Neural progenitor cell (in vitro differentiated cells): ENCODE measurements at places on chromosomes 7 and 10. TPM values are rescaled to one million over a fixed set of nuclear protein-coding genes. Genes with fewer than 3 reads are reported as not detected.
A peak's percentile ranks its signal among the peaks of the same experiment; 100 is the strongest.

Gene PIP
- not detected in 2 replicates for total RNA-seq

- DNase-seq, result no peak
Measured at GRCh38 chr7:139704308-139704879, 73.4 kb downstream of the HIPK2 start.

DNA sequence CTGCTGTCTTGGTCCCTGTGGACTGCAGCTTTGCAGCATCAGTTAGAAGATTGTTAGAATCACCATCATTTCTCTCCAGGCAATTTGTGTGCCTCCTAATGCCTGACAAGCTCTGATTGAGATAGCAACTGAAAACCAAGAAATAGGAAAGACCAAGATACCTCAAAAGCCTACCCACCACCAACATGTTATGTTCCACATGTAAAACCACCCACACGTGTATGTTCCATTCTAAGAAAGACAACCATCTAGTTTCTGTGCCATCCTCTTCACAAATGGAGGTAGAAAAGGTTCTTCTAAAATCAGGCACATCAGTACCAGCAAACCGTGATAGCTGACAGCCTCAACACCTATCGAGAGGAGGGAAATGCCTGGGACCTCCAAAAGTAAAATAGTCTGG, 46.9 kb downstream of the TASOR2 start:
- DNase-seq, result no peak

Gene MYL7
- total RNA-seq, result not detected in 2 replicates

DNA sequence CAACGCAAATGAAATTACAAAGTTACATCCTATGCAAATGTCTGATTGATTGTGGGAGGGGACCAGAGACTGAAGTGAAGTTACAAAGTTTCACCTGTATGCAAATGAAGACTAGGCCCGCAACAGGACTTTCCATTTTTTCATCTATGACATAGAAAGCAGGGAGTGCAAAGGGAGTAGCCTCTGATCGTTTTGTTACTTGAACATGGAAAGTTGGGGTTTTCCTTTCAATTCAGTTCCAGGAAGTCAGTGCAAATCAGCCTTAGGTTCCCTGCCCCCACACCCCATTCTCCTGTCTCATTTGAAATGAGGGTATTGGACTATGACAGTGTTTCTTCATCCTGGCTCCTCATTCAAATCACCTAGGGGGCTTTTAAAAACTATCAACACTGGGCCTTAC, 96.9 kb upstream of the HABP2 start:
- no peak for DNase-seq

Gene UNCX
- total RNA-seq, result not detected in 2 replicates

DNA sequence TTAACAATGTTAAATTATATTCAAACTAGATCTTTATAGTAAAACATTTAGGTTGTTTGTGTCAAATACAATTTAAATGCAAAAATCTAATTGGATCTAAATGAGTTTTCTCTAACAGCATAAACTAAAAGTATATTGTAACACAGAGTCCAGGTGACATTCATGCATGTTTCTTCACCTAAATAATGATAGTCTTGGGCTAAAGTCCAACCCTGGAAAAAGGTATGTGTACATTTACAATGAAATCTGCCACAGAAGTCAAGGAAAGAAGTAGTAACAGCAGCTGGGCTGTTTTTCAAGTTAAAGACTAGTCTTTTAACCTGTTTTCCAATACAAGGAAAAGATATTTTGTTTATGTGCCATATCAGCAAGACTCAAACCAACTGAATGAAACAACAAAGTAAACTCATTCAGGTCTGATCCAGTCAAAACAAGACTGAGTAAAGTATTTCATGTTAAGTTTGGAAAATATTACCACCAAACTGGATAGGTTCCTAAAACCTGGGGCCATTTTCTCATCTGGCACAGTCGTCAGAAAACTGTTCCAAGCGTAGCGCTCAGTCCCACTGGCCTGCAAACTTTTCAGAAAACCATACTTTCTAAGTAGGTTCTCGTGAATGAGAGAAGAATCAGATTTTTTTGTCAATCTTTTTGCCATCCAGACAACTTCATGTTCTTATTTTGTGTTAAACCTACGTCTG, 349.2 kb downstream of the HGF start:
- DNase-seq, result no peak

Gene CASP7
- 17.8 and 18.9 TPM in 2 replicates for total RNA-seq

Gene LDB3
- 0.03 TPM in 1 of 2 replicates, not detected in the other for total RNA-seq

DNA sequence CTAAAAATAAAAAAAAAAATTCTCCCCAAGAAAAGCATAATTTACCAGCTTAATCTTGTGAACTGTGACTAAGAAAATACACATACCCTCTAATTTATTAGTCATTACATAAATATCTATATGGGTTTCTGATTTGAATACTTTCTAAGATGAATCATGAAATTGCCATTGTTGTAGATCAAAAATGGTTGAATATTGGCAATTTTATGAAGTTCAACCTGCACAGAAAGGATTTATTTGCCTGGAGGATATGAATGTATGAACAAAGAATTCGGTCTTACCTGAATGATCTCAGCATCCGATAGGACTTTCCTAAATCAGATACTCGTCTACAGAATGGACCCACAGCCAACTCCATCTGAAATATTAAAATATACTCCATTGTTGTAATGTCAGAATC, 61.5 kb downstream of the HBP1 start:
- no peak for DNase-seq

Gene SPDYE9
- not detected in 2 replicates for total RNA-seq

Gene EGR2
- 5.0 and 6.5 TPM in 2 replicates for total RNA-seq

GRCh38 chr10:132363921-132364593, 32.1 kb downstream of the LRRC27 start:
- DNase-seq, result peak; percentile 58
